Progenitor cell of endocrine pancreas (in vitro differentiated cells): ENCODE measurements at places on chromosomes 11 and 22. TPM values are rescaled to one million over a fixed set of nuclear protein-coding genes. Genes with fewer than 3 reads are reported as not detected.

GRCh38 chr11:27212248-27212780, 150.7 kb downstream of the CCDC34 start:
- no peak for DNase-seq

- DNase-seq = no peak
Measured at GRCh38 chr22:49355211-49355920, 472.3 kb downstream of the BRD1 start.

DNA sequence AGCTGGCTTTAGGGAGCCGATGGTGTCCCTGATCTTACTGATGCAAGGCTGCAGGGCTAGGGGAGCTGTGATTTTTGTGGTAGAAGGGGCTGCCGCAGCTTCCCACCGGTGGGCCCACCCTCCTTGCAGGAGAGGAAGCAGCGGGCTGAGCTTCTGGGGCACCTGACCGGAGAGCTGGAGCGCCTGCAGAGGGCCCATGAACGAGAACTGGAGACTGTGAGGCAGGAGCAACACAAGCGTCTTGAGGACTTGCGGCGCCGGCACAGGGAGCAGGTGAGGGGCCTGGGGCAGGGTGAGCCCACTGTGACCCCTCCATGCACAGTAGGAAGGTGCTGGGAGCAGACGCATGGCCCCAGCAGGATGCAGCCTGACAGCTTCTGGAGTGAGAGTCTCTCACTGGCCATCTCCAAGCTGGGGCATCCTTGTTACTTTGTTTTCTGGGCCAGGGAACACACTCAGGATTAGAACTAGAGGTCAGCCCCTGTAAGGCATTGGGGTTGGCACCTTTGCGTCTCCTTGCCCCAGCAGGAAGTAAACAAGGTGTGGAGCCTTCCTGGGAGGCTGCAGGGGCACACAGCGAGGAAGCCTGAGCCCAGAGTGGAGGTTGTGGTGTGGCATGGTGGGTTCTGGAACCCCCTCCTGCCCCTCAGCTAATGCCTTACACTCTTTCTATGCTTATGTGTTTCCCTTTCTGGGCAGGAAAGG, 66.7 kb downstream of the CEP164 start:
- DNase-seq = no peak

- no peak for DNase-seq
Measured at GRCh38 chr11:134425413-134425812, 13.4 kb upstream of the B3GAT1 start.

DNA sequence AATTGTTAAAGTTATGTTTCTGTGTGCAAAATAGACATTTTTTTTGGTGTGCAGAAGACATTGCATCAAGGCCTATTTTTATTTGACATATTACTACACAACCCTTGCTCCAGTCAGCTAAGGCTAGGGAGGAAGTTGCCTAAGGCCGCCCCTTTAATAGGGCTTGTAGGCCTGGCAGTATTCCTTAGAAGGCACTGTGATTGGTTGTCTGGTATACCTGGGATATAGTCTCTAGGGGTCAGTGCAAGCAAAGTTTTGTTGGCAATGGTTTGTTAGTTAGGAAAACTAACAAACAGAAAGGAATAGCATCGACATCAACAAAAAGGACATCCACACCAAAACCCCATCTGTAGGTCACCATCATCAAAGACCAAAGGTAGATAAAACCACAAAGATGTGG, 16.9 kb downstream of the CCDC15 start:
- DNase-seq = no peak

DNA sequence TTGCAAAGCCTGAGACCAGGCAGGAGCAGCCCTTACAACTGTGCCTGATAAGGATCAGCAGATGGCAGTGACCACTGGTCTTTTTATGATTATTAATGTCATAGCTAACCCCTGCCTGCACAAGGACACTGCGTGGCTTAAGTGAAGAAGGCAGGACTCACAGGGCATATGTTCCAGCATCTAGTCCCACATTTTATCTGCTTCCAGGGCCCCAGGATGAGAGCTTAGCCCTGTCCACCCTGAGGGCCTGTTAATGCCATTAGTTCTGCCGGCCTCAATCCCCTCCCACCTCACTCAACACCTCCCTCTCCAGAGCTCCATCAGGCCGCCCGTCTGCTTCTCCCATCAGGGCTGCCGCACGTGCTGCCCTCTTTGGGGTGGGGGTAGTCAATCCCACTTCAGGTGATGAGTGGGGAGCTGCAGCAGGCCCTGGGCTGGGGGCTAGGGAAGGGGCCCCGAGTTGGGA, 33.1 kb upstream of the TSPAN18 start:
- no peak for DNase-seq

Gene IFITM2
- total RNA-seq = 33.2 and 33.5 TPM in 2 replicates

DNA sequence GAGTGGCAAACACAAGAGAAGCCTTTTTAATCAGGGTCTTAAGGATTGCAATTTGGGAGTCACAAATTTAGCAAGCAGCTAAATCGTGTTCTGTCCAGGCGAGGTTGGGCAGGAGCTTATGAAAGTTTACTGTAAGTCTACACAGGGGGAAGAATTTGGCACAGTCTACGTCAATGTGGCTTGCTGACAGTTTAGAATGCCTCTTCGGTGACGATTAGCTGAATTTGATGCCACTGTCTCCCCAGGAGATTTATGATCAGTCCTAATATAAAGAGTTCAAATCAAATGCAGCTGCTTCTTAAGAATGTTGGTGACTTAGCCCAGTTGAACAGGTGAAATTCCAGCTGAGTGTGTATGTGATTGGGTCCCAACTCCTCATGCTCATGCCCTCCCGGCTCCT, 114.1 kb upstream of the CLPB start:
- DNase-seq = no peak

DNA sequence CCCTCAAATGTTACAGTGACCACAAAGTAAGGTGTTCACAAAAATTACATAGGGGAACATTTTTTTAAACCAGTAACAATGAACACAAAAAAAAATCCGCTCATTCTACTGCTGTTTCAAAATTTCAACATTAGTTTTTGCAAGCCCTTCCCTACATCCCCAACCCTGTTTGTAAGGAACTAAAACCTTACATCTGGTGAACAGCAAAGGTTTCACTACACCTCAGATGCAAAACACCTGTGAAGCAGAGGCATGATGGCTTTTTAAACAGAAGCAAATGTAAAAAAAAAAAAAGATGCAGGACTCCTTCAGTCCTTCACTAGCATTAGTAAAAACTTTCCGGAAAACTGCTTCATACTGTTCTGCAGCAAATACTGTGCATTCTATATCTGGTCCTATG, 50.0 kb upstream of the API5 start:
- DNase-seq = no peak

GRCh38 chr11:107808521-107808920, 50.1 kb downstream of the SLC35F2 start:
- no peak for DNase-seq

DNA sequence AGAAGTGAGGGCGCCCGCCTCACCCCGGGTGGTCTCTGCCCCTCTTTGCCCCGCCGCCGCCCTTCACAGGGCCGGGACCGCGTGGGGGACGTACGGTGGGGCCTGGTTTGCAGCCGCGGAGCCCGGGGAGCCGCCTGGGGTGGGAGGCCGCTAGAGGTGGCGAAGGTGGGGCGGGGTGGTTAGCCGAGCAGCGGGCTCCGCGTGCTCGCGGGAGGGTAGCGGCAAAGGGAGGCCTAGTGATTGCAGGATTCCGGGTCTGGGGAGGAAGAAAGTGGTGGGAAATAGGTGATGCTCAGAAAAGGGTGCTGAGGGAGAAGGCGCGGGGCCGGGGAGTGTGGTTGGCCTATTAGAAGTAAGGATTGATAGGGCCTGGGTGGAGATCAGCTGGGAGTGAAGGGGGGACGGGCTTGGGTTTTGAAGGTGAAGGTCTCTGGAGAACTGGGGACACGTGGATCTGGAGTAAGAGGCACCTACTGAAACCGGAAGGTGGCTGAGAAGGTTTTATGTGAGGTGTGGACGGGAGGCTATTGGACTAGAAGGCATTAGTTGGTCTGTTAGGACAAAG, 571 bp downstream of the FAR1 start:
- DNase-seq = peak; percentile 36

DNA sequence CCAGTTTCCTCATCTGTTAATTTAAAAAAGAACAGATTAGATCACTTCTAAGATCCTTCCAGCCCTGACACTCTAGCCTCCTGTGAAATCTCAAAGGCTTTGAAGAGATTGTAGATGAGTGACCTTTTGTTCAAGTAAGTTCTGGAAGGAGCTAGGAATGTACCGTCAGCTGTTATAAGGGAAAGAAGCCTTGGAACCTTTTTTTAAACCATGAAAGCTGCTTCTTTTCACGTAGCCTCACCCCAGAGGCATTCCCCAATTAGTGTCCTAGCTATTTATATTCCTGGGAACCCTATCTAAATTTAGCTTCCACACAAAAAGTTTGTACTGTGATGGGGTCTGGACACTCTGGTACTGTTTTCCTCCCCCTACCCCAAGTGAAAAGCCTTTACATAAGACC, 35.8 kb upstream of the SLN start:
- DNase-seq = no peak

GRCh38 chr22:31626427-31627150, 35.4 kb downstream of the PISD start:
- no peak for DNase-seq

Gene CADM1
- 147 and 154 TPM in 2 replicates for total RNA-seq

Gene TNRC6B
- 65.8 and 73.2 TPM in 2 replicates for total RNA-seq

Gene ARHGAP8
- total RNA-seq = 100 and 105 TPM in 2 replicates

DNA sequence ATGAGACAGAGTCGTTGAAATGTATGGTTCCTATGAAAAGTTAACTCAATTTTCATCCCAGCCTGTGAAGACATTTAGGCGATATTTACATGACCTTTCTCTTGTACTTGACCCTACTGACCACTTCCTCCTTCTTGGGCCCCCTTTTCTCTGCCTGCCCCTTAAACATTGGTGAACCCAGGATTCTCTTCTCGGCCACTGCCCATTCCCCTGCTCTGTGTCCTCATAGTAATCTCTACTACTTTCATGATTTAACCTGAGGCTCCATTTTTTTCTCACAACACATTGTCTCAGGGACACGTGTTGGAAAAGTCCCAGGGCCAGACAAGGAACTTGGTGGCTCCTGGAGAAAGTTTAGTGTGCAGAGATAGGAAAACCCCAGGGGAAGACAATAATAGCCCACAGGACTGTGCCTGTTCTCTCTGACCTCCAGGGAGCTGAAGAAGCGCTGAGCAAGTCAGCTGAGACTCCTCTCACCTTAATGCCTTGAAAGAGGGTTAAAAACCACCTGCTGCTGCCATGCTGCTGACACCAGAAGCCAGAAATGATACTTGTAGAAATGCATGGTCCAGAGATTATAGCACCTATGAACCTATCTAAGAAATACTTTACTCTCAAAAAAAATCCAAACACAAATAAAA, 42.5 kb upstream of the SPATA19 start:
- DNase-seq = no peak

- no peak for DNase-seq
Measured at GRCh38 chr11:87173185-87174039, 135.7 kb downstream of the TMEM135 start.

DNA sequence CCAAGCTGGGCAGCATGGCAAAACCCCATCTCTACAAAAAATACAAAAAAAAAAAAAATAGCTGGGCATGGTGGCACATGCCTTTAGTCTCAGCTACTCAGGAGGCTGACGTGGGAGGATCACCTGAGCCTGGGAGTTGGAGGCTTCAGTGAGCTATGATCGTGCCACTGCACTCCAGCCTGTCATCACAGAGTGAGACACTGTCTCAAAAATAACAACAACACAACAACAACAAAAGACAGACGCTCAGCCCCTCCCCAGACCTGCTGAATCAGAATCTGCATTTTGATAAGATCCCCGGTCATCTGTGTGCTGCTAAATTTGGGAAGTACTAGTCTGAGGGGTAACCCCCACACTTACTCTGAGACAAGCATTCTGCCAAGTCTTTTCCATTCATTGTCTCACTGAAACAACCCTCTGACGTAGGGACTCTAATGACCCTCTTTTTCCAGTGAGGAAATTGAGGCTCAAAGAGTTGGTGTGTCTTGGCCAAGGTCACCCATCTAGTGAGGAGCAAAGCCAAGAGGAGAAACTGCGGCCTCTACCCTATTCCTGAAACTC, 7.5 kb downstream of the NEFH start:
- no peak for DNase-seq
